ENCODE measurements at places on chromosomes 12 and 14. TPM values are rescaled to one million over a fixed set of nuclear protein-coding genes. Genes with fewer than 3 reads are reported as not detected.

GRCh38 chr14:96203635-96204034, 1.0 kb upstream of the BDKRB2 start:
- peaks cover 15% of the 10 kb centered on the region for H3K4me1 ChIP-seq
- no peaks in the 10 kb centered on the region for H3K36me3 ChIP-seq
- DNase-seq = no peak
- H3K27me3 ChIP-seq = no peaks in the 10 kb centered on the region

- no peak within 1 kb of the TSS for H3K4me3 ChIP-seq
- H3K27me3 ChIP-seq = no peaks in the 10 kb centered on the region
- H3K36me3 ChIP-seq = no peaks in the 10 kb centered on the region
- DNase-seq = no peak
- peaks cover 27% of the 10 kb centered on the region for H3K4me1 ChIP-seq
- no peak within 1 kb of the TSS for H3K27ac ChIP-seq
Measured at GRCh38 chr12:52274521-52275120, at the start of gene KRT86. TSS of gene KRT86 (plus strand) at chr12:52274645. CDS start at chr12:52301917, 27,272 bp downstream.

- no peak overlapping the region for H3K27ac ChIP-seq
- no peak for DNase-seq
- no peaks in the 10 kb centered on the region for H3K27me3 ChIP-seq
- H3K4me1 ChIP-seq = peaks cover 48% of the 10 kb centered on the region
- H3K36me3 ChIP-seq = no peaks in the 10 kb centered on the region
Measured at GRCh38 chr12:110930348-110931314, 10.3 kb upstream of the MYL2 start.

Gene DDN
- 8.1 TPM for total RNA-seq

Gene NDRG2
- 18.9 TPM for total RNA-seq

Data from HCT116 (cell line).